Stimulated activated CD4-positive, alpha-beta T cell treated with anti-CD3 and anti-CD28 coated beads, TNF-alpha, amount 100 ng/mL, for 1 hour (primary cell): ENCODE measurements at places on chromosomes 13 and 19.

GRCh38 chr13:33139780-33140535, 123.7 kb downstream of the KL start:
- DNase-seq = no peak

DNA sequence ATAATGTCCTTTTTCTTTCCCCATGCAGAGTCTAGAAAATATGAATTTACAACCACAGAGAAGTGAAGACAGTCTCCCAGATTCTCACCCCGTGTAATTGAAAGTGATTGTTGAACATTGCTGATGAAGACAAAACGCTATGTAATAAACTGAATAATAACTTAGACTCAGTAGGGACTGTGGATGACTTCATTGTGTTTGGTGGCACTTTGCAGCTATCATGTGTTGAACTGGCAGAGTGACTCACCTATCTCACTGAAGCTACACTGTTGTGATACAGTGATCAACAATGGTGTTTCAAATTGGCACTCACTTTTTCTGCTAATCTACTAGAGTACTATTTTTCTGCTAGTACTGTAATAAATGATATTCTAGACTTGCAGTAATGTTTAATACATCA, 261.3 kb downstream of the DACH1 start:
- no peak for DNase-seq

DNA sequence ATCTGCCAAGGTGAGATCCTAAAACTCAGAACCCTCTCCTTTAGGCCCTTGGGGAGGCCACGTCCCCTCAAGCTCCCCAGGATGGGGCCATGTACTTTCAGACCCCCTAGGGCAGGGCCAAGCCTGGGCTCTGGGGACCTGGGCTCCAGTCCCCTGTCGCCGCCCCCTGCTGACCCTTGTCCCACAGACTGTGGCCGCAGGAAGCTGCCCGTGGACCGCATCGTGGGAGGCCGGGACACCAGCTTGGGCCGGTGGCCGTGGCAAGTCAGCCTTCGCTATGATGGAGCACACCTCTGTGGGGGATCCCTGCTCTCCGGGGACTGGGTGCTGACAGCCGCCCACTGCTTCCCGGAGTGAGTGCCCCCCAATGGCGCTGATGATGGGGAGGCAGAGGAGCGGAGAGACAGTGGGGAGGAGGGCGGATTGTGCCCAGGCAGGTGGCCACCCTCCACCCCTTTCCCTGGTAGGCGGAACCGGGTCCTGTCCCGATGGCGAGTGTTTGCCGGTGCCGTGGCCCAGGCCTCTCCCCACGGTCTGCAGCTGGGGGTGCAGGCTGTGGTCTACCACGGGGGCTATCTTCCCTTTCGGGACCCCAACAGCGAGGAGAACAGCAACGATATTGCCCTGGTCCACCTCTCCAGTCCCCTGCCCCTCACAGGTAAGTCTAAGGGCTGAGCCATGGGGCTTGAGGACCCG, 18.8 kb downstream of the HPN start:
- no peak for DNase-seq

DNA sequence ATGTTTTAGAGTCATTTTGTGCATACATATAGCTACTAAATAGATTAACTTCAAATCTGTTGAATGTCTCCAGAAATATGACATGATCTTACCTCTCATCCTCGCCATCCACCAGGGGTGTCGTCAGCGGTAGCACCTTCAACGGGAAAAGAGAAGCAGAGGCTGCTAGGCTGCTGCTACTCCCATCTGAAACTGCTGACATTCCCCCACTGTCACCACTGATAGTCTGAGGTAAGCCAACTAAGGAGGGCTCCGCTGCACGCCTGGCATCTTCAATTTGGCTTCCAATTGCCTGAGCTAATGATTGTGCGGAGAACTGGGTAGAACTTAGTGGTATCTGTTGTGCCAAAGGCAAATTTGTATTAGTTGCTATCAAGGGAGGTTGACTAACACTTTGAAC, 3.1 kb downstream of the TSC22D1 start:
- no peak for DNase-seq

DNA sequence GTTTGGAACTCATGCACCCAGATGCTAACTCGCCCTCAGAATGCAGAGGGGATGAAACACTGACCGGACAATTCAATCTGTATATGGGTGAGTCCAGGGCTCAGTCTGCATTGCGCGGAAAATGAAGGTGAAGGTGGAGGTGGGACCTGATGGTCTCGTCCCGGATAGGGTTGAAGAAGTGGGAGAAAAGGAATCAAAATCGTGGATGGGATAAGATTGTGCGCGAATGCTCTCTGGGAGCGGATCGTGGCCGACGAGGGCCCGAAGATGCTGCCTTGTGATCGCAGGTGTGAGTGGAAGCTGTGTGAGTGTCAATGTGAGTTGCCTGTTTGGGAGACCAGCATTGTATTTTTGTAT, 594 bp upstream of the ZNF850 start:
- DNase-seq = no peak

- DNase-seq = no peak
Observed at GRCh38 chr13:42656161-42656560, 82.2 kb downstream of the TNFSF11 start.

DNA sequence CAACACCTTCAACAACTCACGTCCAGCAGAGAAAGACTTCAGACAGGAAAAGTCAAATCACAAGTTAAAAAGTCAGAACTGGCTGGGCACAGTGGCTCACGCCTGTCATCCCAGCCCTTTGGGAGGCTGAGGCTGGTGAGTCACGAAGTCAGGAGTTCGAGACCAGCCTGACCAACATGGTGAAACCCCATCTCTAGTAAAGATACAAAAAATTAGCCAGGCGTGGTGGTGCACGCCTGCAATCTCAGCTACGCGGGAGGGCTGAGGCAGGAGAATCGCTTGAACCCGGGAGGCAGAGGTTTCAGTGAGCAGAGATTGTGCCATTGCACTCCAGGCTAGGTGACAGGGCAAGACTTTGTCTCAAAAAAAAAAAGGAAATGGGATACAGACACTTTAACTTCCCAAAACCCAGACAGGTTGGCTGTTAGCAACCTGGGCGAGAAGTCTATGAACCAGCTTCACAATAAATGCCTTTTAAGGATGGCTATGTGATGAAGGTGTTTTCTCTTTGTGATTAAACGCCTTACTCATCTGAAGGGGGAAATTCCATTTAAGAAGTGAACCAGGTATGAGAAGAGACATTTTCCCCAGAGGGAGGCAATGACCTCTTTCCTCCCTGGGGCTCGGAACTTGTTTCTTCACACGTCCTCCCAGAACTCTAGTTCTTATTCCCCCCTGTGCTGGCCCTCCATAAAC, 80.4 kb downstream of the INSR start:
- DNase-seq = no peak

GRCh38 chr13:36261011-36261410, 36.6 kb downstream of the CCDC169 start:
- DNase-seq = no peak
